ENCODE measurements at places on chromosomes 7 and 10.

- no peak for DNase-seq
Measured at GRCh38 chr7:78516450-78516849, 717.9 kb downstream of the PHTF2 start.

DNA sequence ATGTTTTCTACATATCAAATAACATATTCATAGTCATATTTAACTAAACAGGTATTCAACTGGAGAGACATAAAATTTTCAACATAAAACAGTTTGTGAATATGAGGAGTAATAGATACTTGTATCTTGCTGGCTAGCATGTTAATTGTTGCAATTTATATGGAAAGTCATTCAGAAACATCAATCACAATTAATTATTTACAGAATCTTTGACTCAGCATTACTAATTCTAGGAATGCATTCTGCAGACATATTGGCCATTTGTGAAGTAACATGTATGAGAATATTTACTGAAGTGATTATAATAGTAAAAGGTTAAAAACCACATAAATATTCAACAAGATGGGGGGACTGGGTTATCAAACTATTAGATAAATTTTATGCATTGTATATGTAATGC is 203.7 kb downstream of the TSPAN12 start:
- no peak for DNase-seq

- DNase-seq = no peak
Measured at GRCh38 chr10:124176349-124177179, 83.2 kb upstream of the CHST15 start.

GRCh38 chr10:10776363-10776762 is 241.3 kb upstream of the CELF2 start:
- DNase-seq = no peak

DNA sequence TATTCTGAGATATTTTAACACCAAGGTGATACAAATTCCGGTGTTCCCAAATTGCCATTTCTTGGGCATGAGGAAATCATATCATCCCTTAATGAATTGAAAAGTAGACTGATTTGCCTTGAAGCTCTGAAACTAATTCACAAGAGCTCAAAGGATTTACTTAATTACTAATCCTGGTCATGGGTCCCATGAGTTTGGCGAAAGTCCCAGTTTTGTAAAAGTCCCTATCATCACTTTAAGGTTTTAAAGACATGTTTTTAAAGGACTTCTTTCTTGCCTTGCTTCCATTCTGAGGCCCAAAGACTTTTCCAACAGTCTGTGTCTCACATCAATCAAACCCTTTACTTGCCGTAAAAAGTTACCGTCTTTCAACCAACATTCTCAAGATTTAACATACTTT is 377.9 kb downstream of the DNAJB9 start:
- no peak for DNase-seq

- DNase-seq = no peak
Measured at GRCh38 chr7:82384051-82384464, 59.5 kb downstream of the CACNA2D1 start.

- no peak for DNase-seq
Measured at GRCh38 chr7:151895008-151895630, 18.2 kb upstream of the PRKAG2 start.

DNA sequence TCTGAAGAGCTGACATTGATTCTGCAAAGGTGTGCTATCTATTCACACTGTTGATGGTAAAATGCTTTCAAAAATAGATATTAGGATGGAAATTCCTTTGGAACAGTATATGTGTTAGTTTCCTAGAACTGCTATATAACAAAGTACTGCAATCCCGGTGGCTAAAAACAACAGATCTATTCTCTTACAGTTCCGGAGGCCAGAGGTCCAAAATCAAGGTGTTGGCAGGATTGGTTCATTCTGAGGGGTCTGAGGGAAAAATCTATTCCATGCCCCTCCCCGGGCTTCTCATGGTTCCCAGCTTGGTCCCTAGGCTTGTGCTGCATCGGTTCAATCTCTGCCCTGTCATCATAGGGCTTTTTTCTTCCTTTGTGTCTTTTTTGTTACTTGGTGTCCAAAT is 79.9 kb downstream of the ADD3 start:
- no peak for DNase-seq

- DNase-seq = no peak
Measured at GRCh38 chr10:71634531-71635164, 84.9 kb downstream of the C10orf105 start.

DNA sequence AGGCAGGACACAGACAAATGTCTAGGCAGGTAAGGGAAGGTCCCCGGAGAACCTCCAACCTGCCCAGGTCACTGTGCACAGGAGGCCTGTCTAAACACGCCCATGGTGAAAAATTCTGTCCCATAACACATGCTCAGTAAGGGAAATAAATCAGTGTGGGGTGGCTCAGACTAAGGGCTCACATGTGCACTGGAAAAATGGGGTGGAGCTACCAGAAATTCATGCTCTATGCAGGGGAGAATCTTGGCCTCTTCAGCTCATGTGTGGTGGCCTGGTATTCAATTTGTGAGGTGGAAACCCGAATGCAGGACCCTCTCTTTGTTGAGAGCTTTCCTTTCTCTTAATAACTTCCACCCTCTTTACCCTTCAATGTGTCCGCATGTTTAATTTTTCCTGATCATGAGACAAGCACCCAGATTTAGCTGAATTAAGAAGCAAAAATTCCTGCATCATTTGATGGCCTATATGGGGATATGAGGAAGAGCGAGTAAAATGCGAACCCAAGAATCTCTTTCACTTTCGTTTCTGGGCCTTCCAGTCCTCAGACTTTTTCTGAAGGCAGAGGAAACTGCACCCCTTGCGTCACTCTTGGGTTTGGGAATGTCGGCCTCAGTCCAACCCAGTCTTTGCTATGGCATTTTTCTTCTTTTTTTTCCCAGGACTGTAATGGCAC is 163.2 kb downstream of the DGKB start:
- no peak for DNase-seq

DNA sequence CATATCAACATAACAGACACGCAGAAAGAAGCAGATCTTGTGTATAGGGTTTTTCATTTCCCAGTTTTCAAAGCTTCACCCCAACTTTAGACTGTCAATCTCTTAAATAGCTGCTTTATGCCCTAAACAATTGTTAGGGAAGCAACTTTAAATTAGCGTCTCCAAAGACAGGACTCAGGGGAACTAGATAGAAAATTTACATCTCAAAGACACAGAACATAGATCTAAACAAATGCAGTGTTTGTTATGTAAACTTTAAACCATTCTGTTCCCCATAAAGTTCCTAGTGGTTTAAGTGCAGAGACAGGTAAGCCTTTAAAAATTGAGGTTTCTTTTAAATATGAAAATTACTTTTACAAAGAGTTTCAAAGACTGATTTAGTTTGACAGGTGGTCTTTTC is 379.2 kb upstream of the GHITM start:
- no peak for DNase-seq

- no peak for DNase-seq
Measured at GRCh38 chr10:15793664-15794063, 66.6 kb downstream of the MINDY3 start.

- DNase-seq = no peak
Measured at GRCh38 chr7:37382546-37383088, 66.0 kb downstream of the ELMO1 start.
